Breast epithelium (tissue), 4 donors: ENCODE measurements at places on chromosomes 11 and 22. TPM values are rescaled to one million over a fixed set of nuclear protein-coding genes. Genes with fewer than 3 reads are reported as not detected.

DNA sequence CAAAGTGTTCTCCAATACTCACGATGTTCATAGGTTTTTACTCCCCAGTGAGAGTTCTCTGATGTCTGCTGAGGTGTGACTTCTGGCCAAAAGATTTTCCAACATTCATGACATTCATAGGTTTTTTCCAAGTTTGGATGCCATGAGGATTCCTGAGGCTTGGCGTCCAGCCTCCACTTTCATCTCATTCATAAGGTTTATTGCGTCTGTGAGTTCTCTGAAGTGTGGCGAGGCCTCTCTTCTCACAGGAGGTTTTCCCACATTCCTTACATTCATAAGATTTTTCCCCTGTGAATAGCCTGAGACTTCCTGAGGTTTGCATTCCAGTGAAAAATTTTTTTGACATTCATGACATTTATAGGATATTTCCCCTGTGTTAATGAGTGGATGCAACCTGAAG lies 1014.1 kb downstream of the LRRC4C start:
- no peak for DNase-seq

XKR3 gene
- total RNA-seq: not detected

DNA sequence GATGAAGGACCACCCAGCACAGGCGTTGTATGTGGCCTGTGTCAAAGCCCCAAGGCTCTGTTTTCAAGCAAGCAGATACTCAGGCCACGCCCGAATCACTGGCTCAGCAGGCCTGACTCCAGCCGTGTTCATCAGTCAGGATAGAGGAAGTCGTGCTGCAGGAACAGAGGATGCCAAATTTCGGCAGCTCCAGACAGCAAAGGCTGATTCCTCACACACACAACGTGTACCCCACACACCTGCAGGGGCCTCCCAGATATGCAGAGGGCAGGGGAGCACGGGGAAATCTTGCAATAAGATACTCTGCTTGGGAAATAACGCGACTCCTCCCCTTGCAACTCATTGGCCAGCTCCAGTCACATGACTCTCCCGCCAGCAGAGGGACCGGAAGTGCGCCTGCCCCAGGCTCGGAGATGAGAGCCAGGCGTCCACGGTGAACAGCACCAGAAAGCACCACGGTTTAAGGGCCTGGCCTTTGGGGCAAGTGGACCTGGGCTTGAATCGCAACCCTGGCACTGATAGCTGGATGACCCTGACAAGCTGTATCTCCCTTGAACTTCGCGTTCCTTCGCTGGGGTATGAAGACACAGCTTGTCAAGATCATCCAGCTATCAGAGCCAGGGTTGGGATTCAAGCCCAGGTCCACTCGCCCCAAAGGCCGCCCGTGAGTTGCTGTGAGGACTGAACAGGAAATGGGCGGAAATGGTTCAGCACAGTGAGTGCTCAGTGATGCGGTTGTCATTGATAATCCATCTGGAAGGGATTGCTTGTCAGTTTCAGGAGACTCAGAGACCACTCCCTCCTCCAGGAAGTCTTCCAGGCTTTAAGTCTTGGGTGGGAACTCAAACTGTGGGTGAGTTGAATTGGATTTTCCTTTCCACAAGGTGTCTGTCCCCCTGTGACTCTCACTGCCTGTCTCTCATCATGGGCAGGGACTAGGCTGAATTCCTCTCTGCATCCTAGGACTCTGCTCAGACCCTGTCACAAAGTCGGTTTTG lies 88.5 kb downstream of the MYEOV start:
- DNase-seq: no peak

DNA sequence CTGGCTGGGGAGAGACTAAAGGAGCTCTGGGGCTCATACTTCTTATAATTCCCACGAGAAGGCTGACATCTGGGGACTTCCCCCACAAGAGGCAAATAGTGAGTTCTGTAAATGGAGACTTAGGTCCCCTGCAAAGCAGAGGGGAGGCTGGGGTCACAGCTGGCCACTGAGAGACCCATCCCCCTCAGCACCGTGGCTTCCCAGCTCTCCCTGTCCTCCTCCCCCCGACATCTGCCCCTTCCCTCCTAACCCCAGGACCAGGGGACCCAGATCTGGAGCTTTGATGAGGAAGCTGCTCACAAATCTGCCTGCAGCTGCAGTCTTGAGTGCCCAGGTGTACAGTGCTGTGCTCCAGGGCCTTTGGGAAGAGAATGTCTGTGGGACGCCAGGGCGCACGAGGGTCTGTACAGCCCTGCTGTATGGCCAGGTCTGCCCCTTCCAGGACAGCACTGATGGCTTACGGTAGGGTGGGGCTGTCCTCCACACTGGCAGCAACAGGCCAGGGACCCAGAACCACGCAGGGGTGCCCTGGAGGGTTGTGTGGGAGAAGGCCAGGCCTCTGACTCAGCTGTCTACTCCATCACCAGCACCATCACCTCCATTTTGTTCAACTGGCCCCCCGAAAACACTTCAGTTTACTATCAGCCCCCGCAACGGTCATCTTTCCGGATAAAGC lies 1.1 kb downstream of the RGL4 start:
- peak; percentile 24 for DNase-seq

DNA sequence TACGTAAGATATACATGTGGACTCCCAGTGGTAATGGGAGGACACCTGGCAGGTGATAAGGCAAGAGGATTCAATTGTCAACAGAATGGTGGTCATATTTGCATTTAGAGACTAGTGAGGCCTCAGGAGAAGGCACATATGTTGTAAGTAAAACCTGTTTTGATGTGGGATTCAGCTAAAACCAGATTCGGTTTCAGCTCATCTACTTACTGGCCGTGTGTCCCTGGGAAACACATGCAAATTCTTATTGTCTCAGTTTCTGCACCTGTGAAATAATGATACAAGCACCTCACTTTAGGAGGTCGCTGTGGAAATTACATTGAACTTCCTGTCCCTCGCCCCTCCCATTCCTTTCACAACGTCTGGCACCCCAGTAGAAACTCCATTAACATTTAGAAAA lies 78.9 kb upstream of the FIBIN start:
- no peak for DNase-seq

ABCG4 gene
- not detected for total RNA-seq

DNA sequence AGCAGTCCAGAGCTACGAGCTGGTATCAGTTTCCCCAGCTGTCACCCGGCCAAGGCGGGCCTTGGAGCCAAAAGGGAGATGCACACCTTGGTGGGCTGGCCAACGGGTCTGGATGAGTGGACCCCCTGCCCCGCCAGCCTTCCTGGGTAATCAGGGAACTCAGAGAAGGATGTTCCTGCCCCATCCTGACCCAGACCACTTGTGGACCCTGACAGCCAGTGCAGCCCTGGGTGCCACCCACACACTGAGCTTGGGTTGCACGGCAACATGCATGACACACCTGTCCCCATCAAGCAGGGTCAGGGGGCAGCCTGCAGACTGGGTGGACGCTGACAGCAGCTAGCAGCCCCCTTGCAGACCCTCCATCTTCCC lies 8.6 kb downstream of the SLC25A1 start:
- DNase-seq: no peak

- DNase-seq: no peak
These were observed 146.2 kb upstream of the RASSF10 start for GRCh38 chr11:12862696-12863469.

GRCh38 chr11:67558084-67558772 lies 25.4 kb upstream of the GSTP1 start:
- DNase-seq: no peak

SLC22A12 gene
- not detected for total RNA-seq

GRCh38 chr11:101960231-101960630 lies 43.9 kb upstream of the ANGPTL5 start:
- DNase-seq: no peak

DNA sequence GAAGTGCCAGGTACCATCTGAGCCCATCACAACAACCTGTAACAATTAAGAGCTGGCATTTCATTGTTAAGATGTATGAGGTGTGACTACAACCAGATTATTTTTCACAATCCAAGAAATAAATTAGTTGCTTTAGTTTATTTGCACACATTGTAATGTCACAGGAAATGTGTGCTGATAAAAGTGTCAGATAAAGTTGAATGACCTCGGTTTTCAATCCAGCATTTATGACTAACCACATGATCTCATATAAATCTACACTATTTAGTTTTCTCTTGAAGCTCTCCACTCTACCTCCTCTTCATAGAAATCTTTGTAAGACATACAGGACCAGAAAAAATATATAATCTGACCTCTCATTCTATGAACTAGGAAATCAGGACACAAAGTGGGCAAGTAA lies 166.2 kb downstream of the PGR start:
- no peak for DNase-seq

SHISA8 gene
- not detected for total RNA-seq

GRCh38 chr11:2414616-2415015 lies 14.1 kb downstream of the TSSC4 start:
- DNase-seq: no peak

DNA sequence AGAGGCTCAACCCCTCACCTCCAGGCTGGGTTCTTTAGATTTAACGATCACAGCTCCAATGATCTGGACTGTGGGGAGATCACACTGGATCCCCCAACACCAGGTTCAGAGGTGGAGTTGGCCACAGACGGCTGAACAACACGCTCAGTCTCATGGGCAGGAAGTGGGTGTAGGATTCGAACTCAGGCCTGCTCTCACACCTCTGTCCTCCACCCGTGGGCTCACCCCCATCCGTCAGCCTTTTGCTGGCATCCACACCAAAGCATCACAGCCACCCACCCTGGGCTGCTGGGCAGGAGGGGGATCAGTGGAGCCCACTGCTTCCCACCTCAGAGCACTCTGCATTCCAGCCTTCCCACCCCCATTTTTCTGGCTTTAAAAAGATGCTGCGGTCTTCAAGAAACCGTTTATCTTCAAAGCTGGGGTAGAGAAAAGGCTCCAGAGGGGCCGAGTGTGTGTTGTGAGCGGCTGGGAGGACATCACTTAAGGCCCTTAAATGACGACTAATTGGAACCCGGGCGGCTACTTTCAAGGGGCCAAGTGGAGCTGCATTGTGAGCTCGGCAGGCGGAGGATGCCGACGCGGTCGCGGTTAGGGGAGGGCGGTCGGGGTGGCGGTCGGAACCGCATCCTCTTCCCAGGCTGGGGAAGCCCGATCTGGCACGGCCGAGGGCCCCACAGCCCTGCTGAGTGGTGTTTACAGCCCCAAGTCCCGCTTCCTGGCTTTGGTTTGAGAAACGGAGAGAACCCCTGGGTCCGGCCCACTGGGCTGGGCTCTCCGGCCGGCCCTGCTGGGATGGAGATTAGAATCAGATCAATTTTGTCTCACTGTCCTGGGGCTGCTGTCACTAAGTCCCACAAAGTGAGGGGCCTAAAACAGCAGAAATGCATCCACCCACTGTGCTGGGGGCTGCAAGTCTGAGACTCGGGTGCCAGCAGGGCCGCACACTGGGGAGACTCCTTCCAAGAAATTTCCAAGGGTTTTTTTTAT lies 15.9 kb upstream of the FGF3 start:
- no peak for DNase-seq

GRCh38 chr11:77090373-77091111 lies 12.1 kb upstream of the OMP start:
- no peak for DNase-seq

APLP2 gene
- 560 TPM for total RNA-seq

- DNase-seq: no peak
These were observed 115.1 kb downstream of the ATXN10 start for GRCh38 chr22:45786726-45787125.

GRCh38 chr22:37627121-37627520 lies 12.3 kb upstream of the SH3BP1 start:
- no peak for DNase-seq

MAJIN gene
- not detected for total RNA-seq

DNA sequence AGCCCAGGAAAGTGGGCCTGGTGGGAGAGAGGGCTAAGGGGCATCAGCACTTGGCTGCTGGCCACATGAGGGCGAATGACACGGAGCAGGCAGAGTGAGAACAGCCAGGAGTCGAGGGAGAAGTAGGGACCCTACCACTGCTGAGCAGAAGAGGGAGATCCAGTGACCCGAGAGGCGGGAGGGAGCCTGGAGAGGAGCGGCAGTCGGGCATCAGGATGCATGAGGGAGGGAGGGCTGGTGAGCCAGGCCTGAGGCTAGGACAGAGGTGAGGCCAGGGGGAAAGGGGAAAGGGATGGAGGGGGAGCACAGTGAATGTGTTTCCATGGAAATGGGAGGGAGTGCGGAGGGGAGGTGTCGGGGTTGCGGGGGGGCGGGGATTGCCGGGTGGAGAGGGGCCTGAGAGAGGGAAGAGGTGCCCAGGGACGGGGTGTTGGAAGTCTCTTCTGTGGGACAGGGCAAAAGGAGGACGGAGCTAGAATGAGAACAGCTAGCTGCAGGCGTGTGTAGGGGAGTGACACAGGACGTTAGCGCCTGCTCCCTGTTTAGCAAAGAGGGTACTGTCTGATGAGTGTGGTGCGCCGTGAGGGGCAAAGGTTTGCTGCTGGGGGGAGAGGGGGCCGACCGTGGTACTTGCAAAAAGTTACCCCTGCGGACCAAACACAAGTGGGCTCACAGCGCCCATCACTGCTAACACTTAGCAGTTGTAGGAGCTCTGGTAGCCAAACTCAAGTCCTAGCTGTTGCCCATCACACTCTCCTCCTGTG lies 37.1 kb upstream of the WNT11 start:
- DNase-seq: no peak

GRCh38 chr11:72418834-72419560 lies 15.3 kb downstream of the CLPB start:
- DNase-seq: no peak

- DNase-seq: no peak
These were observed 64.1 kb downstream of the KCNJ1 start for GRCh38 chr11:128803011-128803410.

GRCh38 chr11:8047382-8047781 lies 33.6 kb upstream of the TUB start:
- DNase-seq: no peak

GRCh38 chr11:19890308-19890707 lies 177.7 kb downstream of the NAV2 start:
- no peak for DNase-seq

DNA sequence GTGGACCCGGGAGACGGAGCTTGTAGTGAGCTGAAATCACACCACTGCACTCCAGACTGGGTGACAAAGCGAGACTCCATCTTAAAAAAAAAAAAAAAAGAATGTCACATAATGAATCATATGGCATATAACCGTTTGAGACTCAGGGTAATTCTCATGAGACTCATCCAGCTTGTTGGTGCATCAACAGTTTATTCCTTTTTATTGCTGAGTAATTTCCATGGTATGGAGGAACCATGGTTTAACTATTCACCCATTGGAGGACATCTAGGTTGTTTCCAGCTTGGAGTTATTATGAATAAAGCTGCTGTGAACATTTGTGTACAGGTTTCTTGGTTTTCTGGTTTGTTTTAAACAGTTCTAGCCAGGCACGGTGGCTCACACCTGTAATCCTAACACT lies 25.3 kb downstream of the PPARA start:
- DNase-seq: no peak

GRCh38 chr11:9568161-9568853 lies 5.2 kb upstream of the WEE1 start:
- no peak for DNase-seq
